ENCODE measurements at places on chromosomes 3 and 15.

DNA sequence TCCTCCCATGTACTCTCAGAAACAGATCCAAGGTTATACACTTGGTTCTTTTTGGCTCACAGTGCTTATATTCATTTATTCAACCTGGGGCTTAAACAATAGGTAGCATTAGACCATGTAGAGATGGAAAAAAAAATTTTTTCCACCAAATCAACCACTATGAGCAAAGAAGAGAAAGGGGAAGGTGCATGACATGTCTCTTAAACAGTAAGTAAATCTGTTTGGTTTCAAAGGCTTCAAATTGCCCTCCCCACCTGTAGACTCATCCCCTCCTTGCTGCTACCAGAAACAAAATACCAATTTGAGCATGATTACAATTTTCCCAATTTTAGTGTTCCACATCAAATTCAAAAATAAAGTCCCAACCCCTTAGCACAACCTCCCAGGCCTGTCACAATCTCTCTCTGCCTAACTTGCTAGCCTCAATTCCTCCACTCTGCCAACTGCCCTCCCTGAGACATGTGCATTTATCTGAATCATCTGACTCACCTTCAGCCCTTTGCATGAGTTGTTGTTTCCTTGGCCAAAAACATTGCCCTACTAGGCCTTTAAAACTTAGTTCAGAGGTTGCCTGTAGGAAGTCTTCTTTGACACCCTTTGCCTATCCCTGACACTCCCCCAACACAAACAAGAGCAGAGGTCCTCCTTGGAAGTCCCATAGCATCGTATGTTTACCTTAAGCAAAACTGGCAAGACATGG, 30.3 kb upstream of the TSC22D2 start:
- DNase-seq = no peak

DNA sequence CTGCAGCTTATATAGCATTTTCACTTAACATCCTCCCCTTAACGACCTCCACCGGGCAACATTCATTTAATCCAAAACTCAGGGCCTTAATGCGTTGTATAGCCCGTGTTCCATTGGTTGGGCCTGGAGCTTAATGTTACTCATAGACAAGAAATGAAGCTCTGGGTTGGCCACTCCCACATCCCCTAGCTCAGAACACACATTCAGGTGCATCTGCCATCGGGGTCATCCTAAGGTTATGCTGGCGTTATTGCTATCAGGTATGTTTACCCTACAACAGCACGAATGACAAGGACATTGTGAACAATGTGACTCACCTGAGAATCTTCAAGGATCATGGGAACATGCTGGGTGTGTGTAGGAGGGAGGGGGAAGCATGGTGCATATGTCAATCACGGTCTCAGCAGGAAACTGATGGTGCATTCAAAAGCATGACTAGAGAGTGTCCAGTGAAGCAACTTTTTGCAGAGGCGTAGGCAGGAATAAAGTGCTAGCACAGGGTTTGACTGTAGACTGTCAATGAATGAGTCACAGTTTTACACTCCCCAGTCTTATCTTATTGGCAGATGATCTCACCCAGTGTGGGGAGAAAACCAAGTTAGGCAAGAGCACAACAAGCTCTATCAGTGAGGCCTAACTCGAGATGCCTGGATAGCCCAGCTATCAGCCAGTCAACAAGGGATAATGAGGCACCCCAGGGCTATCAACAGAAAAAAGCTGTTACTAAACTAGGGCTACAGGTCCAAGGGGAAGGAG, 402.1 kb upstream of the MCTP2 start:
- DNase-seq = no peak

DNA sequence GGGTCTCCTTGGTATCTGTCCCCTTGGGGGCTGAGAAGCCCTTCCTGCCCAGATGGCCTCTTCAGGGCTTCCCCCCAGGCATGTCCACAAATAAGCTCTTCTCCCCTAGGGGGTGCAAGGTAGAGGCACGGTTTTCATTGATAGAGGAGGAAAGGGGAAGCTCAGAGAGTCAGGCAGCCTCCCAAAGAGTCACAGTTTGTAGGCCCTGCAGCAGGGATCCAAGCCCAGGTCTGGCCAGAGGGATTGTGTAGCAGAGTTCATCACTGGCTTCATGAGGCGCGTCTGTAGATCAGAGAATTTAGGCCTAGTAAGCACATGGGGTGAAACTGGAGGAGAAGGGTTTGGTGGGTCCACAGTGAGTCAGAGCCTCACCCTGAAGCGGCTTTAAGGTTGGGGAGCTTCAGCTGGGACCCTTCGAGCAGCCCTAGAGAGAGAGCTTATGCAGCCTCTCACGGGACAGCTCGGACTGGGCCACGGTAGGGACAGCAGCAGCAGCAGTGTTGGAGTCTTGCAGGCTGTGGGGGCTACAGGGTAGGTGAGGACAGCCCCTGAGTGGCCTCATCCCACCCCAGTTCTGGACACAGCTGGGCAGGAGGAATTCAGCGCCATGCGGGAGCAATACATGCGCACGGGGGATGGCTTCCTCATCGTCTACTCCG, 37.5 kb upstream of the ESYT3 start:
- no peak for DNase-seq

- no peak for DNase-seq
These were observed 31.5 kb downstream of the PARP15 start for GRCh38 chr3:122608916-122609315.

- no peak for DNase-seq
These were observed 219.9 kb downstream of the TCF12 start for GRCh38 chr15:57138349-57138788.

DNA sequence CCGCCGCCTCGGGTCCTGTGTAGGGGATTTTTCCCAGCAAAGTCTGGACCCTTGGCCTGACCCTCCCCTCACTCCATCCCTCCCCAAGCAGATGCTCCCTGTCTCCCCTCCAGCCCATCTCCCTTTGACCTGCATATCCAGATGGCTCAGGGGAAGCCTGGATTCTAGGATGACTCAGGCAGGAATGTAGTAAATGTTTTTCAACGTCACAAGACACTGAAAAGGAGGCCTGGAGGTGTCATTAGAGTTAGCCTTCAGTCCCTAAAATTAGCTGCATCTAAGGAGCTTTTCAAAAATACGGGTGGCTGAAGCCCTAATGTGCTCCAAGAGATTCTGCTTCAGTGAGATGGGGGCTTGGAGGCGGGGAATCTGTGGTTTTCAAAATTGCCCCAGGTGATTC, 7.2 kb downstream of the ACAN start:
- no peak for DNase-seq

- no peak for DNase-seq
These were observed 27.0 kb upstream of the ANKDD1A start for GRCh38 chr15:64884679-64885078.

DNA sequence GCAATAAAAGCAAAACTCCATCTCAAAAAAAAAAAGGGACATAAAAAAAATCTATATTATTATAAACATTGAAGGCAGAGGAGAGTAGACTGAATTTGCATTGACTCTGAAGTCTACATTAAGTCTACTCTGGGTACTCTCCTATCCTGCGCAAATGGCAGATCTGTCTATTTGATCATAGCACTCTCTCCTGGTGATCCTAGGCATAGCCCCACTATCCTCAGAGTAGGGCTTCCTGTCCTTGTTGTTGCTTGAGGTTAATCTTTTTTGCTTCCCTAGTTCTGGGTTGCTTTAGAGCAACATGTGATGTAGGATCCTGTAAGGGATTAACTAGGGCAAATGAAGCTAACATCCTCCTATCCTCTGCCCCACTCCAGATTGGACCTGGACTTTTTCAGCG, 82.1 kb upstream of the LRRFIP2 start:
- DNase-seq = no peak

- DNase-seq = no peak
These were observed 250.4 kb downstream of the NTRK3 start for GRCh38 chr15:88006146-88006545.

GRCh38 chr15:89630974-89631901, 24.0 kb downstream of the KIF7 start:
- DNase-seq = no peak

GRCh38 chr3:53613125-53613524, 118.7 kb downstream of the CACNA1D start:
- DNase-seq = no peak

DNA sequence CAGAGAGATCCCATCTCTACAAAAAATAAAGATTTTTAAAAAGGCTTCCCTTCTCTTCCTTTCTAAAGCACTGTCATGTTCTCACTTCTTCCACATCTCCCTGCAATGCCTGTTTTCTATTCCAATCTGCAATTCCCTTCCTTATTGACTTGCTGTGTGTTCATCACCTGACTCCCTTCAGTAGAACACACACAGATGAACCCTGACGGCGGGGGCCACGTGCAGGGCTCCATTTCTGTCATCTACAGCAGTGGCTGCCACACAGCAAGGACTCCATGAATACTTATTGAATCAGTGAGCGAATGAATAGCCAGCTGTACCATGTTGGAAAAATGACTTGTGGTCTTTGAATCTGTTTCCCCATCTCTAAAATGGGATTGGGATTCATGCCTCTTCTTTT, 26.1 kb downstream of the BHLHE40 start:
- DNase-seq = no peak

DNA sequence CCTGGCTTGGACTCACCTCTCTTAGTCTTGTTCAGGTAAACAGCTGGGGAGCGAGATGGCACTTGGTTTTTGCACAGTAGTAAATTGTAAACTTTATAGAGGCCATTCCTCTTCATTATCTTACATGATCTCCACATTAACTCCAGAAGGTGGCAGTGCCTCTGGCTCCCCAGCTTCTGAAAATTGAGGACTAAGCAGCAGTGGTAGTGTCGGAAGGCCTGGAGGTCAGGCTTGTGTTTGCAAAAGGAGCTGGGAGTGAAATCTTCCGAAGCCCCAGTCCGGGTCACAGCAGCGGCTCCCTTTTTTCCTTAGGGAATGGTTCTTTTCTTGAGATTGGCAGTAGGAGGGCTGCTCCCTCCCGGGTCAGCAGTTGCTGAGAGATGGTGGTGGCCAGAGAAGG, 85.7 kb downstream of the FNDC3B start:
- no peak for DNase-seq

GRCh38 chr15:80052597-80053304, 6.7 kb upstream of the ZFAND6 start:
- no peak for DNase-seq

DNA sequence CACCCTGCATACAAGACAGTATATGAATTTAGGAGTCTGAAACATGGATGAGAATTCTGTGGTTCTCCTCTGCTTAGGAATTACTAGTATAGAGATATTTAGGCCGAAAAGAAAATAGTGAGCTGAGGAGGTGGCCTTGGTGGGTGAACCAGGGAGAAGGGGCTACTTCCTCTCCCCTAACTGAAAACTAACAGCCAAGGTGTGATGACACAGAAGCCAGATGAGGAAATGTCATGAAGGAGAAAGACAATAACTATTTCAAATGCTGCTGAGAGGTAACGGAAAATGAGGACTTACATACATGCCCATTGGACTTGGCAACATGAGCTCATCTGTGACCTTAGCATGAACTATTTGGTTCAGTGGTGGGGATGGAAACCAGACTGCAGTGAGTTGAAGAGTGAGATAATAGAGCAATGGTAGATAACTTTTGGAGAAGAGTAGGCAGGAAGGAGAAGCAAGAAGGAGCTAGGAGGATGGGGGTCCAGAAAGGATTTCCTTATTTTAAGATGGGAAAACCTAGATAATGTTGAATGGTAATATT, 114.4 kb upstream of the TSPAN3 start:
- no peak for DNase-seq

DNA sequence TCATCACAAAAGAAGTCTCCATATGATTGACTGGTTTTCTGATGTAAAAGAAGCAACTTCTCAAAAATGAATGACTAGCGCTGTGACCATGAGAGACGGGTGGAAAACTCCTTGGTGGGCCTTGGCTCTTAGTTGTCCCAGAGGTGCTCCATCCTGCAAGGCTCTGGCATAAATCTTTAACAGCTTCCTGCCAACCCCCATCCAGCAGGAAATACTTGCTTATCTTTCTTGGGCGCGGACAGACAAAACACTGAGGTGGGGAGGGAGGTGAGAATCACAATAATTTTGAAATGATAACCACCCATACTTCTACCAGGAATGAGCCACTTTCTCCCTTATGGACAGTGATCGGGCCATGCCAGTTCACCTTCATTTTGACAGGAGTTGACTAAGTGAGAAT, 128.6 kb downstream of the STT3B start:
- DNase-seq = no peak

- DNase-seq = no peak
These were observed 77.7 kb upstream of the STAC start for GRCh38 chr3:36302626-36303025.

DNA sequence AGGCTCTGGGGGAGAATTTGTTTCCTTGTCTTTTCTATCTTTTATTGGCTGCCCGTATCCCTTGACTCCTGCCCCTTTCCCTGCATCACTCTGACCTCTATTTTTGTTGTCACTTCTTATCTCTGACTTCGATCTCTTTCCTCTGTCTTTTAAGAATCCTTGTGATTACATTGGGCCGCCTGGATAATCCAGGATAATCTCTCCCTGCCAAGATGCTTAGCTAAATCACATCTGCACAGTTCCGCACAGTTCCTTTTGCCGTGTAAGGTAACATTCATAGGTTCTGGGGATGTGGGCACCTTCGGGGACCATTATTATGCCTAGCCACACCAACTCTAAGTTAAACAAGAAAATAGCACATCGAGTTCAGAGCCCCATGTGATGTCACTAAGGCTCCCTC, 103.0 kb upstream of the DPPA4 start:
- no peak for DNase-seq

GRCh38 chr3:4981294-4981664, 2.0 kb downstream of the BHLHE40 start:
- no peak for DNase-seq

Measured in activated CD8-positive, alpha-beta memory T cell treated with anti-CD3 and anti-CD28 coated beads, Interleukin-2, amount 50 U/mL, for 4 hours (primary cell).